ENCODE measurements at places on chromosomes 16 and 17. TPM values are rescaled to one million over a fixed set of nuclear protein-coding genes. Genes with fewer than 3 reads are reported as not detected.

TMEM204 gene
- 40.3 TPM for total RNA-seq

CES5A gene
- not detected for total RNA-seq

EVI2A gene
- total RNA-seq: 34.1 TPM

TNFSF13 gene
- 3.2 TPM for total RNA-seq

DOC2B gene
- total RNA-seq: 0.34 TPM
